Heart right ventricle (tissue), 16 donors: ENCODE measurements at places on chromosomes 12 and 14.

DNA sequence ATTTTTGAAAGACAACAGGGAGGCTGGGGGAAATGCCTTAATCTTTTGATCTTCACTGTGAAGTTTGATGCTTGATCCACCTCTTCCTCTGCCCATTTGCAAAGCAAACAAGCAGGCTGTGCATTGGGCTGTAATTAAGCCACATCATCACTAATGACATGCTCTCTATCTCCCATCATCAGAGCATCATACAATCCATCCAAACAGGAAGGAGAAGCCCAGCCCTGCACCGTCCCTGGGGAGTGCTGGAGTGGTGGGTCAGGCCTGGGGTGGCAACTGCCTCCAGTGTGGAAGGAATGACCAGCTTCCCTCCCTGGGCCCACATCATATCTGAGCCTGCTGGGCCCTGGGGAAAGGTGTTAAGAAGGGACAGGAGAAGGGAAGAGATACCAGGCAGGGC lies 6.9 kb upstream of the KRT74 start:
- no peak for DNase-seq

- DNase-seq, result no peak
Observed at GRCh38 chr12:130463818-130464670, 126.4 kb downstream of the PIWIL1 start.

GRCh38 chr12:20547816-20548575 lies 147.1 kb upstream of the SLCO1C1 start:
- DNase-seq, result no peak

DNA sequence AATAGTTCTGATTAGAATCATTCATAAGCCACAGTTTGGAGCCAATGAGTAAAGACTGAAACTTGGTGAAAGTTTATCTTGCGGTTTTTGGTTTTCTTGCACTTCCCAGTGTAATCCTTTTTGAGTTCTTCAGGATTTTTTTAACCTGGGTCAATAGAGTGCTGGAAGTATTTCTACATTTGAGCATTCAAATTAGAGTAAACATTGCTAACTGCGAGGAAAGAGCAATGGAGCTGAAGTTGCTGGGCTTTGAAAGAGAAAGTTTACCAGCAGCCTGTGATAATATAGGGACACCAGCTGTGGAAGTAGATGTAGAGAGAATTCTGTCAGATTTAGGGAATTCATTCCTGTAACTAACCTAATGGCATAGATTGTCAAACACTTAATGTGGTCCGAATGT lies 30.3 kb downstream of the ANO6 start:
- no peak for DNase-seq

DNA sequence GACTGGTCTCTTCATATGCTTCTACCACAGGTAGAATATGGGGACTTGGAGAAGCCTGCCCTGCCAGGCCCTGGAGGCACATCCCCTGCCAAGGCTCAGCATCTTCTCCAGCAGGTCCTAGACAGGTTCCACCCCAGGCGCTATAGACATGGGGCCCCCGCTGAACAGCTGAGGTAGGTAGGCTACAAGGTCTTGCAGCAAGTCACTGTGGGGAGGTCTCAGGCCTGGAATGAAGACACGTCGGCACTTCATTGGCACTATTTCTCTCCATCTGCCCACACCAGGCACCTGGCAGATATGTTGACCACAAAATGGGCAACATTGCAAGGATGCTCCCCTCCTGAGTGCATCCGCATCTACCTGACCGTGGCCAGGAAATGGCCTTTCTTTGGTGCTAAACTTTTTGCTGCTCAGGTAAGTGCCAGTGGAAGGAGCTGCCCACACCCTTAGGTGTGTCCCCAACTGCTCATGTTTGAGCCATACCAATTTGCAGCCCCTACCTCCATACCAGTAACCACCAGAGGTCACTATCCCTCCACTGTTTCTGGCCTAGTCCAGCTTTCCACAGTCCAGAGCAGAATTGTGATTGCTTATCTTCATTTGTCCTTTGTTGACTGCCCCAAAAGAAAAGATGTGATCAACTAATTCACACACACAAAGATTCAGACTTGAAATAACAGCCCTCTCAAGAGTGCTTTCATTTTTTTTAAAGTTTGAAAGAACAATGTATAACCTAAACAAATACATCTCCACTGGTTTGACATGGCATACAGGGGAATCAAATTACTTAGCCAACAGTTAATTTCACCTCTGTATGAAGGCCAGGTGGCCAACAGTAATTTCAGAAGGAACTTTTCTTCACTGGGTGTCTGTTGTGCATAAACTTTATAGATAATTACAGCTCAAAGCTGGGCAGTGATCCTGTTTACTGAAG lies 16.1 kb downstream of the PIGH start:
- DNase-seq, result no peak

GRCh38 chr14:67674139-67674479 lies 323 bp downstream of the VTI1B start:
- peak; percentile 74 for DNase-seq

DNA sequence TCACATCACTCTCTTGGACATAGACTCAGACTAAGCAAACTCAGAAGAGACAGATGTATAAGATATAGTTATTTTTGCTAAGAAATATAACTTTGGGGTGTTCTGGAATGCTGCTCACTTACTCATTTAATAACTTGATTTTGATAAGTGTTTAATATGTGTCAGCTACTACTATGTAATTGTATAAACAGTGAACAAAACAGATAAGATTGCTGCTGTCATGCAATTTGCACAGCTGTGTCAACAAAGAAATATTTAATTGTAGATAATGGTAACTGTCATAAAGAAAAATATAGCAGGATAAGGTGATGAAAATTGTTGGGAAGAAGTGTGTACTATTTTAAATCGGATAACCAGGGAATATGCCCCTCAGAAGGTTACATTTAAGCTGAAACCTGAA lies 84.1 kb upstream of the ZDHHC17 start:
- no peak for DNase-seq

DNA sequence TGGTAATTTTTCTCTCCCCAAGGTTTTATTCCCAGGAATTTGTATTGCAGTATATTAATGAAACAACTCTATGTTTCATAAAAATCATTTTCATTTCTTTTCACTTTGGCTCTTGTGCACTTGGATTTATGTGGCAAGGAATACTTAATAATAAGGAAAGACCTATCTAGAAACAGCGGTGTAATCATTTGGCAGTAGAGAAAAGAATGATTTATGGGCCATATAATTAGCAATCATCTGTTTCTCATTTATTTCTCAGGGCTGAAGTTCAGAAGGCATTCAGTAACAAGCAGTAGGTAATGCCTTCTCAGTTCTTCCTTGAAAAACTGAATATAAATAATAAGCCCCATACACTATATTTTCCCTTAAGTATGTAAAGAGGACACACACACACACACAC lies 172.6 kb downstream of the ANO4 start:
- no peak for DNase-seq

- DNase-seq, result peak; percentile 83
Observed at GRCh38 chr12:55711786-55712553, 3.9 kb upstream of the BLOC1S1 start.

GRCh38 chr14:91252871-91253794 lies 8.6 kb upstream of the GPR68 start:
- DNase-seq, result peak; percentile 53
